ENCODE measurements at places on chromosomes 7 and 10.

DNA sequence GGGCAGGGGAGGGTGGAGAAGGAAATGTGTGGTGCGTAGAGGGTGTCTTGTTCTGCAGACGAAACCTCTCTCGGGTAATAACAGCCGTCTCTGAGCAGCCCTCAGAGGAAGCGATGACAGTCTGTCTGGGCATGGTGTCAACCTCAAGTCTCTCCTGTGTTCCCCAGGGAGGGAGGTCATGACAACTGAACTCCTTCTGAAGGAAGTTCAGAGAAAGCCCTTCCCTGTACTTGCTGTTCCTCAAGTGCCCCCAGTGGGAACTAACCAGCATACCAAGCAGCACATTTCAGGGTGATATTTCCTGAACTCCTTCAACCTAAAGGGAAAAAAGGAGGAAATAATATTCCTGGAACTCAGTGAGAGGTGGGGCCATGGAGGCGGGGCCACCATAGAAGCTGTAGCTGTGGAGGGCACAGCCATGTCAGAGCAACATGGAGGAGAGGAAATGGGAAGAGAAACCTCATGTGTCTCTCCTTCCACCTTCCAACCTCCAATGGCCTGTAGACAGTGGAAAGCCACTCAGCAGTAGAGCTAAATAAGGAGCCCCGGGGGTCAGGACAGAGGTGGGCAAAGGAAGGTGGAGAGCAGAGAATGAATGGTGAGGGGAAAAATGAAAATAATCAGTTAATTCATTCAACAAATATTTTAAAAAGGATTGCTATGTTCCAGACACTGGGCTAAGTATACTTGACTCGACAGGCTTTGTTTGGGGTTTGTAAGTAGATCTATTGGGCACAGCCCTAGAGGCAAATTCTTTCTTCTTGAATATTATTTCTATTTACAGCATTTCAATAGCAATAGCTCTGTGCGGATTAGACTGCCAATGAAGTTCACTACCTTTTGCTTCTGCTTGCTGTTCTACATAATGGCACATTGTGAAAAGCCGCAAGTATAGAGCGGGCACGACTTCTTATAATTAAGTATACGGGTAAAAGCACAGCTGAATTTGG is 61.0 kb upstream of the AOAH start:
- peak; percentile 53 for DNase-seq

DNA sequence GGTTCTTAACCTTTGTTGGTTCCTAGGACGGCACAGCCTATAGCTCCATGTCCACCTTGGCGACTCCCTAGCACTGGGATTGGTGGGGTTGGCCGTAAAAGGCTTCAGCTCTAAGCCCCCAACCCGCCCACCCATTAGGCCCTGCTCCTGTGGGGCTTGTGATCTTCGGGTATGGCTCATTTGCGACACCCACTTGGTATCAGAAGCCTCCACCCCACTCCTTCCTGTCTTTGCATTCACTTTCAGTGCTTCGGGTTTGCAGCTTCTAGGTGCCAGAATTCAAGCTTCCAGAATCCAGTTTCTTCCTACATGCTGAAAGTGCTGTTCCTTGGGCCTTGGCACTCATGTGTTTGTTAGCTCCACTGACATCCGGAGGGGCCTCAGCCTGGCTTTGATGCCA is 39.5 kb downstream of the HABP2 start:
- no peak for DNase-seq

DNA sequence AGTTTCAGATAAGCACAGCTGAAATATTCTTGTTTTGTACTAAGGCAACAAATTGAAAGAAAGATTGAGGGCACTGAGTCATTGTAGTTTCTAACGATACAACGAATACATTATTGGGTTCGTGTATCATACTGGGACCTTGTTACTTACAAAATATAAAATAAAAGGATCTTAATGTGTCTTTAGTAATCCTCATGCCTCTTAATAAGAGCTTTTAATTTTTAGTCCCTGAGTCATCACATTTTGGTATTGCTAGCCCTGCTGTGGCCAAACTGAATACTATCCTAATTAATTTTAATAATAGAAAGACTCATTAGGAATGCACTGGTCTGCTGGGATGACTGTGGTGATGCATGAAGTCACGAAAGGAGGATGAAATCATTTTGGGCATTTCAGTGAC is 309.7 kb downstream of the EXOC4 start:
- no peak for DNase-seq

DNA sequence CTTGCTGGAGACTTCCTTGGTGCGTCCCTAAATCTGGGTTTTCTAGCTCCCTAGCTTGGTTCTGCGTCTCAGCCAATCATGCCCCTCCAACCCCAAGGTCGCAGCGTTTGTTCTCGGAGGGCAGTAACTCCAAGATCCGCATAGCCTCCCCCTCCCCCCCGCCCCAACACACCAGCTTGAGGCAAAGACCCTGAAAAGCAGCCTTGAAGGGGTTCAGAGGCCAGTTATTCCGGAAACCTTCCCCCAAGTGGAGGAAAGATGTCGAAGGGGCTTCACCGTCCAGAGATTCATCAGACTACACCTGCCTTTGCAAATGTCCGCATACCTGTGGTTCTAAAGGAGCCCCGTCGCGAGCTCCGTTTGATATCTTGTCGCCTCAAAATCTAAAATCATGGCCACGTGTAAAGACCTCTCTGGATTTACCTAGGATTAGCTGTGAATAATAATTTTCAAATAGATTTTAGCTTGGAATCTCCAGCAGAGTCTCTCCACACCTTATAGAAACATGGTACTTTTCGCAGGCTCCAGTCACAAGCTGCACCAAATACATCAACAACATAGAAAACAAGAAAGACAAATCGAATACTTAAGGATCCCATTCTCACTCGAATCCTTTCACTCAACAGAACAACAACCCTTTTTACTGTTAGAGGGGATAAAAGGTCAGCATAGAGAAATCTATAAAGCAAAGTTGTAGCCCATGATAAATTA is 7.9 kb downstream of the DLX6 start:
- DNase-seq = no peak

GRCh38 chr10:96758423-96758822 is 38.1 kb upstream of the PIK3AP1 start:
- DNase-seq = no peak

DNA sequence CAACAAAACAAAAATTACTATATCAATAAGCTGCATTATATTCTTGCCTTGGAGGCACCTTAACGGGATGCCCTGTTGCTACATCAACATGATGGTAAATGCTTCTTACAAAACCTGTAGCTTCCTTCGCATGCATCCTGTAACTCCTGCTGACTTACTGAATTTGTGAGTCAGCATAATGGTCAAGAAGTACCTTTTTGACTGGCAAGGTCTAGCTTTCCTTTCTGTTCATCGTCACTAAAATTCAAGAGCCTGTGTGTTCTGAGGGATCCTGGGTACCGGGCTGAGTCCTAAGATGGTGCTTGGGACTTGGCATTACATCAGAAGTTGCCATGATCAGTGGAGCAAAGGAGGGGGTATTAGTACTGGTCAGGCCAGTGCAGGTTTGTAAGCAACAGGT is 4.9 kb downstream of the PFKFB3 start:
- no peak for DNase-seq

DNA sequence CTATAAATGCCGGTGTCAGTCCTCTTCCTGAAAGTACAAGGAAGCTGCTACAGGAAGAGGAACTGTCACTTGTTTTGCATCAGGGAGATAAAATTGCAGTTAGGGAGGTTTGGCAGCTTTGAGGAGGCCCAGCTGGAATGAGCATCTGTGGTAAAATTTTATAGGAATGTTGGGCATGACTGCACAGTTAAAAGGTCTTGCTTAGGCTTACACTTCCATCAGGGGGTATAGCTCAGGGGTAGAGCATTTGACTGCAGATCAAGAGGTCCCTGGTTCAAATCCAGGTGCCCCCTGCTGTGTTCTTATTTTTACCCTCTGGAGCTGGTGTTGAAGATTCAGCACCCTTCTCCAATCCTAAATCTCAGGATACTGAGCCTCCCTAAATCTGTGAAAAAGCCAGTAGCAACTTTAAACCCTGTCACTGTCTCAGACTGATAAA is 65.9 kb downstream of the ZNF467 start:
- DNase-seq = no peak

DNA sequence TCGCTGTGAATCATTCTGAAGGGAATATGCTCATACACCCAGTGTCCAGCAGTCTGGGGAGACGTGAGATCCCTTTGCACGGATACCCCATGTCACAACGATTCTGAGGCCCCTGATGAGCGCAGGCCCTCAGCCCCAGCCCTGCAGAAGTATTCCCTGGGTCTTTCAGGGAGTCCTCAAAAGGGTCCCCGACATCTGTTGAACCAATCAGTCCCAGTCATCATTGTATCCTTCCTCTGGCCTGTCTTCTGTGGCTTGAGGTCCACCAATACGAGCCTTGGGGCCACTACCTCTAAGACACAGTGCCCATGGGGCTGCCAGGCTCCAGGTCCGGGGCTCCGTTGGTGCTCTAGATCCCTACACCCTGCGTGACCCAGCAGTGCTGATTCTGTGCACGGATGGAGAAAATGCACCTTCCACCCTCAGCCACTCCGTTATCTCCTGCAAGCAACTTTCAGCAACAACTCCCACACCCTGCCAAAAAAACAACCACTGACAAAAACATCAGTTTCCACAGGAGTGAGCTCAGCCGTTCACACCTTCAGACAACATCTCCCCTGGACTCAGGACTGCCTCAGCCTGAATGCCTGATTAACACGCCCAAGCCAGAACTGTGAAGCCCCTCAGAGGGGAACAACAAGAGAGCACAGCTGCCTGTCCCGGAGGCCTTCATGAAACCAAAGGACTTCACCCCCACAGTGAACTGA is 46.9 kb upstream of the KDM7A start:
- no peak for DNase-seq

GRCh38 chr7:38902449-38902848 is 6.5 kb downstream of the VPS41 start:
- DNase-seq = no peak

GRCh38 chr7:80597875-80598274 is 40.6 kb upstream of the CD36 start:
- DNase-seq = no peak

DNA sequence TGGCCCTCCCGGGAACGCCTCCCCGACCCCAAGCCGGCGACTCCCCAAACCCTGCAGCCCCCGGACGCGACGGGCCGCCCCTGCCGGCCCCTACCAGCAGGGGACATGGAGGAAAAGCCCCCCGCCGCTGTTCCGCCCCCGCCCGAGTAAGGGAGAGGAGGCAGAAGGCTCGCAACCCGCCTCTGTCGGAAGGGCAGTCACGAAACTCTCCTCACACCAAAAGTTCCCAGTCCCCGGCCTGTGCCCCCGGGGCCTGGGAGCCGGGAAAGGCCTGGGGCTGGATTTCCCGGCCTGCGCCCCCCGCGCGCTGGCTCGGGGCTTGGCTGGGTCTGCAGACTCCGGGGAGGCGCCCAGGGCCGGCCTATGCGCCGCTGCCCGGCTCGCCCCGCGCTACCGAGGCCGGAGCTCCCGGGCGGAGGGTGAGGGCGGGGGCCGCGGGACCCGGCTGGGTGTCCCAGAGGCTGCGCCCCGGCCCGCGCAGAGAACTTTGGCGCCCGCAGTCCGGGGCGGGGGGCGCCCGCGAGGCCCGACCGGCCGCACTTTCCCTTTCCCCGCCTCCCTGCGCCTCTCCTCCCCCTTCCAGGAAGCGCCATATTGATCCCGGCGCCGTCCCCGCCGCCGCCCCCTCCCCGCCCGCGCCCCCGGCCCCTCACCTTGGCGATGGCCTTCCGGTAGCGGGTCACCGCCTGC is 728 bp downstream of the PARD3 start:
- no peak for DNase-seq

- DNase-seq = no peak
These were observed 193.3 kb downstream of the ADK start for GRCh38 chr10:74344306-74344705.

GRCh38 chr10:21978191-21978862 is 25.2 kb downstream of the DNAJC1 start:
- DNase-seq = no peak

GRCh38 chr7:53218730-53219504 is 183.5 kb downstream of the POM121L12 start:
- DNase-seq = no peak

GRCh38 chr10:74008212-74008731 is 10.4 kb downstream of the VCL start:
- DNase-seq = no peak

Measured in stimulated activated CD4-positive, alpha-beta T cell treated with anti-CD3 and anti-CD28 coated beads, Interleukin-2, amount 100 ng/mL, for 24 hours (primary cell).